ENCODE measurements at places on chromosomes 7 and 10.

DNA sequence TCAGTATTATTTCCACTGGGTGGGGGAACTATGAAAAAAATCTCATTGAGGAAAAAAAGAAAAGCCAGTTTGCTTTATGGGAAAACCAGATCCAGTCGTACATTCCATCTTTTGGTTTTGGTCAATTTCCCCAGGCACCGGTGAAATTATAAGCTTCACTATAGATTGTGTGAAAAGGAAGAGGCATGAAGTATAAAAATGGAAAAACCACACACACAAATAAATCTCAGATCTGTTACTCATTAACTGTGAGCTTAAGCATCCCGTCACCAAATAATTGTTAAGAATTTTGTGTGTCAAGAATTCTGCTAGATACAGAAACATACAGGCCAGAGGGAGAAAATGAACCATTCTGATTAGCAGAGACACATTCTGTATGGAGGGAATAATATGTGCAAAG is 405.5 kb upstream of the CELF2 start:
- no peak for DNase-seq

- DNase-seq = no peak
Observed at GRCh38 chr10:11465406-11465805, 146.0 kb downstream of the USP6NL start.

DNA sequence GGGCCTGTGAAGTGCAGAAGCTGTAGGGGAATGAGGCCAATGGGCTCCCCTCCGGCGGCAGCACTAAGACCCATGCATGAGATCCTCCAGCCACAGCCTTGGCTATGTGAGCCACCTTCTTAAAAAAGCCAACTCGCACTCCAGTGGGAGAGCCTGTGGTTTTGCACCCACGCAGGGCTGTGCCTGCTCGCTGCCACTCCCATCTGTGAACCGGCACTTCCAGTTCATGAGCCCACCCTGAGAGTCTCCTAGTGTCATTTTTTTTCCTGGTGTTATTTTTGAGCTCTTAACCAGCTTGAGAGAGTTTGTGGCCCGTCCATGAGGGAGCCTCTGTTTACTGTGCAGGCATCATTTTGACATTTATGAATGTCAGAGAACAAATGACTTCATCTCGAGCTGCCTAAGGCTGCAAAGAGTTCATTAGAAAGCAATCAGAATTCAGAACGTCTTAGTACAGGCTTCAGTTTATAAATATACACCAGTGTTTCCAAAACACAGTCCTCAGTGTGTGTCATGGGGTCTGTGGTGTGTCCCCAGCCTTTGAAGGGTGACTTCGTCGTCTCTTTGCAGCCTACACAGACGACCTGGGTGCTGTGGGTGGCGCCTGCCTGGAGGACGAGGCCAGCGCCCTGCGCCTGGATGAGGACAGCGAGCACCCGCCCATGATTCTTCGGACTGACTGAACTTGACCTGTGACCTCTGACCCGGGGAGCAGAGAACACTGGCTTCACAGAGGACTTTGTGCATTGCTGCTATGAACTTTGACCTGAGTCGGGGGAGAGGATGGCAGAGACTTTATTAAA is 40.4 kb downstream of the WIPI2 start:
- no peak for DNase-seq

GRCh38 chr10:119256897-119257296 is 49.5 kb downstream of the GRK5 start:
- no peak for DNase-seq

DNA sequence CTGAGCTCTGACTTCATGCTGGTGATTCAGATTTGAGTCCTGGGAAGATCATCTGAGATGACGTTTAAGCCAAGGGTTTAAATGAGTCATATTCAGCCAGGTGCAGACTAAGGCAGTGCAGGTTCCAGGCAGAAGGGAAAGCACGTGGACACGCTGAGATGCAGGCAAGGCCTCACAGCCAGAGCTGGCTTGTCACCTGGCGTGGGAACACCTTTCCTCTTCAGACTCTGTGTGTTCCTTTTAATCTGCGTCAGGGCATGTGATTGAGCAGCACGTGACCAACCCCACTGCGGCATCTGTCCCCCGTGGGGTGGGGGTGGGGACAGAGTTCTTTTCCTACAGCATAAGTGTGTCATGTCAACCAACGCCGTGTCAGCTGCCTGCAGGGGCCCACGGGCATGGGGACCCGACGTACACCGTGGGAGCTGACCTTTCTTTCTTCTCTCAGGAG is 10.7 kb upstream of the IDI2 start:
- DNase-seq = no peak

DNA sequence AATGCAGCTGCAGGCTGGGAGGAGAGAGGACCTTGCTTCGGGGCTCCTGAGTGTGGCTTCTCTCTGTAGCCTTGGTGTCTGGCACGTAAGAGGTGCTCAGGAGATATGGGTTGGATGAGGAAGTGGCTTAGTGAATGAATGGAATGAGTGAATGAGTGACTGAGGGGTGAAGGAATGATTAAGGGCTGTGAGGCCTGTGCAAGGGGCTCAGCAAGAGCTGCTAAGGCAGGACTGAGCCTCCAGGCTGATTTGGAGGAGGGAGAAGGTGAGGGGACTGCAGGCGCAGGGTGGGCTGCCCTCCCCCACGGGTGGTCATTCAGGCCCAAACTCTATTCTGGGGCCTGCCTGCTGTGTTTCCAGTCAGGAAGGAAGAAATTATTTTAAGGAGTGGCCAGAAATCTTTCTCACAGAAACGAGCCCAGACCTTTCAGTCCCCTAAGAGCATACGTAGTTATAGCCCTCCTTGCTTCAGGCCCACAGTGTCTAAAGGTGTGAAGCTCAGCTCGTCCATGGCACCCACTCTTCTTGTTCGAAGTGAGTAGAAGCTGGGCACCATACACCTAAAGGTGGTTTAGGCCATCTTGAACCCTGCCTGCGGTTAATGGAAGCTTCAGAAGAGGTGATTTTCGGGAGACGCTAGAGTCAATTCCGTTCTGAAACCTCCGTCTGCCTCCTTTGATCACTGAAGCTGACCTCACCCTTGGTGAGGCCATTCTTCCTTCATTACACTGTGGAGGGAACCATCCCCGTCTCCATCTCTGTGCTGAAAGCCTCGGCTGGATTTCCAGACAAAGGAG is 49.5 kb upstream of the SAMD8 start:
- no peak for DNase-seq

GRCh38 chr7:50658696-50659095 is 93.5 kb upstream of the DDC start:
- no peak for DNase-seq

- no peak for DNase-seq
Observed at GRCh38 chr7:115491744-115492380, 538.7 kb downstream of the TFEC start.

- DNase-seq = no peak
Observed at GRCh38 chr7:158973440-158973839, 117.1 kb downstream of the DYNC2I1 start.

DNA sequence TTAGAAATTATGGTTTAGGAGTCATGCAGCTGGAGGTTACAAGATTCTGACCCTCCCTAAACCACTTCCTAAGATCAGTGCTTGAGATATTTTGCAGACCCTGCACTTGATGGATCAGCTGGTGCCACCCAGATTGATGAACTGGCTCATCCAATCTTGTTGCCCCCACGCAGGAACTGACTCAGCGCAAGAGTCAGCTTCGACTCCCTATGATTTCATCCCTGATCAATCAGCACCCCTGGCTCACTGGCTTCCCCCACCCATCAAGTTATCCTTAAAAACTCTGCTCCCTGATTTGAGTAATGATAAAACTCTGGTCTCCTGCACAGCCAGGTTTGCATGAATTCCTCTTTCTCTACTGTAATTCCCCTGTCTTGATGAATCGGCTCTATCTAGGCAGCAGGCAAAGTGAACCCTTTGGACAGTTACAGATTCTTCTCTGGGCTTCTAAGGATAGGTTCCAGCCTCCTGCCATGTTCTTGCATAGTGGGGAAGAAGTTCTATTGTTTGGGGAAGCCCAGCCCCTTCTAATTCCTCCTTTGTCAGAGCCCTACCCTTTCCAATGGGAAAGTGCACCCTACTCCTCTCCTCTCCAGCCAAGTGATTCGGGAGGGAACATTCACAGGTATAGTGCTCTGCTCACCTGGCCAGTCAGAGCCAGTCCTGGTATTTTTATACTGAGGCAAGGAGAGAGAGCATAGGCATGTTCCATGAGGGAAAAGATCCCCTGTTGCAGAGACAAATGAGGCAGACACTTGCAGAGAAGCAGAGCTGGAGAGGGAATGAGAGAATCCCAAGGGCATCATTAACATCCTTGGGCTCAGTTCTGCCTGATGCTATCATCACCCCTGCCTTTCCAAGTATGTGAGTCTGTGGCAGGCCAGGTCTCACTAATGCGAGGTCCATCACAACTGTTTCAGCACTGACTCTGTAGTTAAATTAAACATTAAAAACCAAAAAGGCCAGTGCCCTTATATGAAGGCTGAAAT is 224.4 kb upstream of the GALNT17 start:
- no peak for DNase-seq

DNA sequence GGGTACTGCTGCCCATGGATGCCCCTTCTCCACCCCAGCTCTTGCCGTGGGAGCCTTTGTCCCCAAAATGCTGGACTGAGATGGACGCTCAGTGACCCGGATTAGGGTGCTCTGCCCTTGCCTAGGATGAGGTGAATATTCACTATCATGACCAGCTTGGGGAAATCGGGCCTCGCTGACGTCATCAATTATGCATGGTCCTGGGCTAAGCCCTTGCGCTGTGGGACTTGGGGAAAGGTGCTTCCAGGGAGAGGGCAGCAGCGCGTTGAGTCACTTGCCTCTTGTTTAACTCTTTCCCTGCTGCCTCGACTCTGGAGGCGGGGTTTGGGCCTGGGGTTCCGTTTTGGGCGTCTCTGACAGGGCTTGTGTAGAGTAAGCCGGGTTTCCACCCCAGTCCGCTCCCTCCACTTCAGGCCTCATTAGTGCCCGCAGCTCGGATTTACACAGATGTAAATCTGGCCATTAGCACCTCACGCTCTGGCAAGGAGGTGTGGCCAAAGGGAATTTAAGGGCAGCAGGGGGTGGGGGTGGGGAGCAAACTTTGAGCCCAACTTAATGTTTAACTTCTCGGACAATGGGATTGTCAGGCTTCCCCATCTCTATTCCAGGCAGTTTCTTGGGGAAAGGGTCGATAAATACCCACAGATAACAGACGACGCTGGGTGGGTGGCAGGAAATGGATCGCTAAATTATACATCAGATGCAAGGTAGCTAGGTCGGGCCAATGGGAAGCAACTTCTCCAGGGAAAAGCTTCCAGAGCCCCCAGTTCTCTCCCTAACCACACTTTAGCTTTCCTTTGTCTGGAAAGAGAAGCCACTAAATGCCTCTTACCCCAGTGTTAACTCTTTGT is 51.3 kb upstream of the TCF7L2 start:
- no peak for DNase-seq

- no peak for DNase-seq
Observed at GRCh38 chr7:94584113-94584512, 71.8 kb downstream of the SGCE start.

DNA sequence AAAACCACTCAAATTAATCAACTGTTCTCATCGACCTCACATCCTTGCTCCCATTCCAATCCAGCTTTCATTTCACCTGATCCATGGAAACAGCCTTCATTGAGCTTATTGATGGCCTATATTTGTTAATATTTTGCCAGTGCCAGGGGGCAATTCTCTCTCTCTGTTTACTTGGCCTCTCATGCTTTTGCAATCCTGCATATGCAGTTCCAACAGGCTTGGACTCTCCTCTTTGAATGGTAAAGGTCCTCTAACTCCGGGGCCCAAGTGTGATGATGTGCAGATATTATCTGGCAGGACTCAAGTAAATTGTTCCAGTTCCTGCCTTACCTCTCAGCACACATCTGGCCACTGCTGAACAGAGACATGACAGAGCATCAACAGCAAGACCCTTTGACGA is 67.3 kb downstream of the ZNF783 start:
- DNase-seq = no peak

- no peak for DNase-seq
Observed at GRCh38 chr10:4635883-4636282, 190.1 kb upstream of the AKR1E2 start.

GRCh38 chr7:27581119-27581518 is 81.6 kb downstream of the HIBADH start:
- no peak for DNase-seq

DNA sequence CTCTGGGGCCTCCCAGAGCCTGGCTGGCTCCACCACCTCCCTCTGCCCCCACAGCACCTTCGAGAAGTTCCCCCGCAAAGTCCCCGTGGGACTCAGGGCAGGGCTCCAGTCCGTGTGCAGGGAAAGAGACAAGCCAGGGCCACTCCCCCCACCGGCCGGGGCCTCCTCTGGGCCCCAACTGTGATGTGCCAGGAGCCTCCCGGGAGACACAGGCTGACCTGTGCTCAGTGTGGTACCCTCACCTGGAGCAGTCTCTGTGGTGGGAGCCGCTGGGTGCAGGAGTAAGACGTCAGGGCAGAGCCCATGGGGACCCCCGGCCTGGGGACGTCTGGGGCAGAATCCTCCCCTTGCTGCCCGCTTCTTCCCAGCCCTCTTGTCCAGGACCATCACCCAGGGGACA is 1.5 kb upstream of the ADGRA1 start:
- DNase-seq = no peak

DNA sequence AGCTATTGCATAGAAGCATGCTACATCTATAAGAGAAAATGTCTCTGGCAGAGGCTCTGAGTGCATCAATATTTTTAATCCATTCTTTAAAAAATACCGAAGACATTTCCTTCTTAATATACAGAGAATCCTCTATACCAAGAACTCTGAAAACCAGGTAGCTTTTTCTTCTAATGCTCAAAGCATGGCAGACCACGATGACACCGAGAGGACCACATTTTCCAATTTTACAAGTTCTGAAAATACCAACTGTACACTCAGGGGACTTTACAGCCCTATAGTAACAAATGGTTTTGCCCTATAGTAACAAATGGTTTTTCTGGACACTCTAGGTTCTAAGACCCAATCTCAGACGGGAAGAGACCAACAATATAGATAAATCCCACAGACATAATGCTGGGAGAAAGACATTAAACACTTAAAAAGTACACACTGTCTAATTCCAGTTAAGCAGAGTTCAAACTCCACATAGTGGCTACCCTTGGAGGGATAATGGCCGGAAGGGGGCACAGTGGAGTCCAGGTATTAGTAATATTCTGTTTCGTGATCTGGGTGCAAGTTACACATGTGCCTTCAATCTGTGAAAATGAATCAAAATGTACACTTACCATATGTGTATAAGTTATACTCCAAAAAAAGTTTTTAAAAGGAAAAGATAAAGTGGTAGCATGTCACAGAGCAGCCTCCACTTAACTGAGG is 26.2 kb downstream of the CCDC6 start:
- no peak for DNase-seq

- no peak for DNase-seq
Observed at GRCh38 chr10:124152139-124153022, 59.0 kb upstream of the CHST15 start.

- DNase-seq = no peak
Observed at GRCh38 chr7:47583739-47584535, 2.0 kb upstream of the TNS3 start.

DNA sequence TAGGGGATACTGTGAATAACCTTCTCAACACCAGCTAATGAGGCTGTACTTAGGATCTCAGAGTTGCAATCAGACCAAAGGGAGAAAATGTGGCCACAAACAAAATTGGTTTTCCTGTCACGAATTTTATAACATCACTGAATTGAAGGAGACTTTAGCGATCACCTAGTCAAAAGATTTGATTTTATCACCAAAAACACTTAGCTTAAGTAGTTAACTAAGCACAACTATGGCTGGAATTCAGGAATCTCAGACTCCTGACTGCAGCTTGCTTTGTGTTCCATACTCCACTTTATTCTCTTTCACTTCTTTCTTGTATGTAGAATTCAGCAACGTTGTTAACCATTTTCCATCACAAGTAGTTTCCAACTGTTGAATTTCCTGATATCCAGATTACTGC is 152.0 kb downstream of the SLC16A9 start:
- no peak for DNase-seq

GRCh38 chr7:15376600-15376999 is 185.2 kb downstream of the AGMO start:
- no peak for DNase-seq
